ENCODE measurements at places on chromosomes 3 and 15.

DNA sequence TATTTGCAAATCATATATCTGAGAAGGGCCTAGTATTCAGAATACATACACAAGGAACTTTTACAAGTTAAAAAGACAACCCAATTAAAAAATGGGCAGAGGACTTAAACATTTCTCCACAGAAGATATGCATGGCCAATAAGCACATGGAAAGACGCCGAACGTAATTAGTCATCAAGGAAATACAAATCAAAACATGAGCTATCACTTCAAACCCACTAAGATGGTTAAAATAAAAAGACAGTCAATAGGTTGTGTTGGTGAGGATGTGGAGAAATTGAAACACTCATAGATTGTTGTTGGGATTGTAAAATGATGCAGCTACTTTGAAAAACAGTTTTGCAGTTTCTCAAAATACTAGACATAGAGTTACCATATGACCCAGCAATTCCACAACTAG lies 61.2 kb upstream of the NEO1 start:
- no peak for DNase-seq

DNA sequence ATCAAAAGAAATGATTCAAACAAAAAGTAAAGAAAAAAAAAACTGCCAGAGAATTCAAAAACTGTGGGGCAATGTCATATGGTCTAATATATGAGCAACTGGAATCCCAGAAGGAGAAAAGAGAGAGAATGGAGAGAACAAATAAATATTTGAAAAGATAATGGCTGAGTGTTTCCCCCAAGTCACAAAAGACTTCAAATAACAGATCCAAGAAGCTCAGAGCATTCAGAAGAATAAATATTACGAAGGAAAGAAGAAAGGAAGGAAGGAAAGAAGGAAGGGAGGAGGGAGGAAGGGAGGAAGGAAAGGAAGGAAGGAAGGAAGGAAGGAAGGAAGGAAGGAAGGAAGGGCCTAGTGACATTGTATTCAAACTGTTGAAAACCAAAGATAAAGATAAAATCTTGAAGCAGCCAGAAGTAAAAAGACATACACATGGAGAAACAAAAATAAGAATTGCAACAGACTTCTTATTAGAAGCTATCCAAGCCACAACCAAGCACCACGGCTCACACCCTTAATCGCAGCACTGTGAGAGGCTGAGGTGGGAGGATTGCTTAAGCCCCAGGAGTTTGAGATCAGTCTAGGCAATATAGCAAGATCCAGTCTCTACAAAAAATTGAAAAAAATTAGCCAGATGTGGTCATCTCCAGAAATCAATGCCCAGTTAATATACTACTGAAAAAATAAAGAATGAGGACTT lies 118.9 kb upstream of the IGSF10 start:
- no peak for DNase-seq

DNA sequence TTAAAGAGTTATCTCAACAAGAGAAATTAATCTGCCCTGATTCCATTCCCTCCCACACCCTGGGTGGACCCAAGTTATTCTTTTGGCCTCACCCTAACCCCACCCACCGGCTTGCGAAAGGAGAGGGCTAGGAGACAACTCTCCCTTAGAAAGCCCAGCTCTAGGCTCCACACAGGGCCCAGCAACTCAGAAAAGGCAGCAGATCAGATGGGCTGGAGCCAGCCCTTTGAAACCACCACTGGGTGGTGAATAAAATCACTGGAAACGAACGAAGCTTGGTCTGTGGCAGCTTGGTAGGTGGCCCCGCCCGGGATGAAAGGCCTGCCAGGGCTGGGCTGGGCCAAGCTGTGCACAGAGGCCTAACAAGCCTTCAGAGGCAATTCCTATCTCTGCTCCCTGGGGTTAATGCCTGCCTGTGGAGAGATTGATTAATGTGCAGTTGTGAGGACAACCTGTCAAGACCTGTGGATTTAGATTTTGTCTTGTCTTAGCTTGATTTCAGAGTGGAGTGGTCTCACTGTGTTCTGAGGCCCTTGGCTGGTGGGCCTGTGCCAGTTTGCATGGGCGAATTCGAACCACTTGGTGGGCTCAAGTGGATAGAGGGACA lies 38.8 kb downstream of the BHLHE40 start:
- DNase-seq = no peak

- no peak for DNase-seq
Measured at GRCh38 chr3:150662410-150663200, 41.1 kb downstream of the ERICH6 start.
